ENCODE measurements at places on chromosomes 3 and 15.
A peak's percentile ranks its signal among the peaks of the same experiment; 100 is the strongest.

GRCh38 chr3:127750226-127751031 is 71.9 kb downstream of the MGLL start:
- peak; percentile 42 for DNase-seq

DNA sequence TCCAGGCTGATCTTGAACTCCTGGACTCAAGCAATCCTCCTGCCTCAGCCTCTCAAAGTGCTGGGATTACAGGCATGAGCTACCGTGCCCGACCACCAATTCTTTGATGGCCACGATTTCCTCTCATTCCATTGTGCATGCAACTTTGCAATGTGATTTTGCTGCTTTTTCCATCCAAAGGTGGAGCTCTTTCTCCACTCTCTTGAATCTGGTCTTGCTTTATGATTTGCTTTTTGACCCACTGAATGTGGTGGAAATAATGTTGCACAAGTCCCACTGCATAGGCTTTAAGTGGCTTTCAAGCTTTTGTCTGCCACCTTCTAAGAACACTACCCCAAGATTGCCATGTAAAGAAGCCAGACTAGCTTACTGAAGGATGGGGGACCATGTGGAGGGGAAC is 10.6 kb downstream of the RPS27L start:
- no peak for DNase-seq

- DNase-seq: no peak
Observed at GRCh38 chr3:126867190-126867862, 115.6 kb upstream of the PLXNA1 start.

DNA sequence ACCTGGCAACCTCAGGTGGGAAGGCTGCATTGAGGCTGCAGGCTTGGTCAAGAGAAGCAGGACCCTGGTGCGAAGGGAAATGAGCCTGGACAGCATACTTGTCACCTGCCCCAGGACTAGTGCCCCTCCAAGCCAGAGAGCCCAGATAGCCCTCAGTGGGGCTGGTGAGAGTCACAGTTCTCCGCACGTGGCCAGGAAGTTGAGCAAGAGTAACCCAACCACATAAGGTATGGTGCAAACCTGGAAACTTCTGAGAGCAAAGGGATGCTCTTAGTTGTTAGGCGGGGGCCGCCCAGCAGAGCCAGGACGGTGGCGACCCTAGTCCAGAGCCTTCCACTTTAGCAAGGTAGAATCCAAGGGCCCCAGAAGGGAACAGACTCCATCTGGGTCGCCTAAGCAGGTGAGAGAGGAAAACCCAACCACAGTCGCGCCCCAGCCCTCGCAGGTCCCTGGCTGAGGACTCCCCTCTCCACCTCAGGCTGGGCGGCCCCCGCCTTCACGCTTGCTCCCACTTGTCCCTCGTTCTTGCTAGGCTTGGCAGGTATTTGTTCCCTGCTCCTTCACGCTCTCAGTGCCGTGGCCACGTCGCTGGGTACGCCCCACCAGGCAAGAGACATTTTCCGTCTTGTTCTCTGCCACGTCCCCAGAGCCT is 1.1 kb upstream of the VPS18 start:
- no peak for DNase-seq

DNA sequence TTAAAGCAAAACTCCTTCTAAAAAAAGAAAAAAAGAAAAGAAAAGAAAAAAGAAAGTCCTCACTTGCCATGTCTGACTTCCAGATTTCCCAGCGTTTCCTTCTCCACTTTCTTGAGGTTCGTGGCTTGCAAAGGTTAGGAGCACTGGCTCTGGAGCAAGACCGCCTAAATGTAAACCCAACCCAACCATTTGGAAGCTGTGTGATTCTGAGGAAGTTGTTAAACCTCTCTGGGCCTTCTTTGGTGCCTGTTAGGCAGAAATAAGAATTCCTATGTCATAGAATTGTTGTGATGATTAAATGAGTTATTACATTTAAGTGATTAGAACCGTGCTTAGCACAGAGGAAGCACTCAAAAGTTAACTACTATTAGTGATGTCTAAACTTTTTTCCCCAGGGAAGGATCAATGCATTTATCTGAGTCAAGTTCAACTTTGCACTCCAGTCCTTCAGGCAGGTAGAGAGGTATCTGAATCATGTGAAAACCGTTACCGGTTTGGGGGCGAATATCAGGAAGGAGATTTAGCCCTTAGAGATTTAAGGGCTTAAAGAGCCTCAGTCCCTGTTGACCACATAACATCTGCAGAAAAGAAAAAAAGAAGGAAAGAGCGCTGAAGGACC is 78.3 kb upstream of the HES1 start:
- no peak for DNase-seq

- no peak for DNase-seq
Observed at GRCh38 chr15:84953136-84953535, 28.5 kb upstream of the PDE8A start.

DNA sequence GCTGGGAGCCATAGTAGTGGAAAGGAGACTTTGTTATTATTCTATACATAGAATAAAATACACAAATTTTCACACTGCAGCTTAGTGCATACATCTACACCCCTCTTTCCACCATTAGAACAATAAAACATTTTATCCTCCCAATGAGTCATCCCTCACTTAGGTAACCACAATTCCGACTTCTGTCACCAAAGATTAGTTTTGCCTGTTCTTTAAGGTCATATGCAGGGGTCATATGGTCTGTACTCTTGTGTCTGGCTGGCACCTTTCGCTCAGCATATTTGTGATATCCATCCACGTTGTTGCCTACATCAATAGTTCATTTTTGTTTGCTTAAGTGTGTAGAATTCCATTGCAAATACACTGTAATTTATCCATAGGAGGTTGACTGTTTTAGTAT is 399.4 kb downstream of the SHQ1 start:
- no peak for DNase-seq

- no peak for DNase-seq
Observed at GRCh38 chr15:51726302-51727073, 11.0 kb downstream of the LYSMD2 start.

DNA sequence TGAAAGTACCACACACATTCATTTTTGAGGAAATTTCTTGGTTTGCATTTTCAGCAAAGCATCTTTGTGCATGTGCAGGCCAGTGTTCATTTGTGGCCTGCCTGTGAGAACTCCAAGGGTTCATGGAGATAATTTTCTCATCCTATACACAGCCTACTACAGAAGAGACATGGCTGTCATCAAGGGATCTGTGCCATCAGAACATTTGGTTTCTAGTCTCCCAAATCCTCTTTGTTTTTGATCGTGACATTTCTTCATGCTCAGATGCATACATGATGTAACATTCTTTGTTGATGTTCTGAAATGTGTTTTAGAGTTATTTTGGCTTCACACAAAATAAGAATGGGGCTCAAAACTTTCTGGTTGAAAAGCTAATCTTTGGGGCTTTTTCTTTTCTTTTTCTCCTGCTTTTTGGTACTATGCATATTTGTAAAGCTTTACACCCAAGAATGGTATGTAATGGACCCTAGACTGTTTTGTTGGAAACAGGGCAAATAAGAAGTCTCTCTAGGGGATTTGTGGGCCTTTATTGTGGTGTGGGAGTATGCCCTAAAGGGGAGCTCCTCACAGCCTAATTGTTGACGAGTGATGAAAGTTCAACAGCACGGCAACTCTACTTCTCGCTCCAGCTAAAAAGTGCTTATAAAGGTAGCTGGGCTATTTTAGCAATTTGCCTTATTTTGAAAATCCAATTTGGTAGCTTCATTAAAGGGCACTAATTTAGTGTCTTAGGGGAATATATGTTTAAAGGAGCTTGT is 3.2 kb upstream of the ARPP21 start:
- DNase-seq: no peak

DNA sequence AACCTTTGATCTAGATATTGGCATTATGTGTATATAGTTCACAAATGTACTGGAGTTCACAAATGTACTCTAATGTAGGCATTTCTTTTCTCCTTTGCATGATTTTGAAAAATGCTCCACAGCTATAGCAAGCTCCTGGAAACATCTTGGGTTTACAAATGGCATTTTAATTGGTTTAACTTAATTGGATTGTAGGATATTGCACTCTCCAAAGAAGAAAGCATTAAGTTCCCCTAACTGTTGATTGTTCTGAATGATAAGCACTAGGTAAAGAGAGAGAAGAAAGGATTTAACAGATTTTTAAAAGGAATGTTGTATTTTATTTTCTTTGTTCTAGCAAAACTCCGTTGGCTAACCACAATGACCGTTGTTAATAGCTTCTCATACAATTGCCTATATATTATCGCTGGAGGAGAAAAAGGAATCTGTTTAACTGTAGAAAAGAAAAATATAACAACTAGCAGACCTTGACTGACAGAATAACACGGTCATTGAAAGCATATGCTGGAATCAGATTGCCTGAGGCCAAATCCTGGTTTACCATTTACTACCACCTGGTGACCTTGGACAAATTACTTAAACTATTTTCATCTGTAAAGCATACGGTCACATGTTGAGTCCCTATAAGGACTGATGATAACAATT is 170.8 kb downstream of the PEX5L start:
- DNase-seq: no peak

- DNase-seq: no peak
Observed at GRCh38 chr3:83968356-83968755, 990.4 kb upstream of the CADM2 start.

DNA sequence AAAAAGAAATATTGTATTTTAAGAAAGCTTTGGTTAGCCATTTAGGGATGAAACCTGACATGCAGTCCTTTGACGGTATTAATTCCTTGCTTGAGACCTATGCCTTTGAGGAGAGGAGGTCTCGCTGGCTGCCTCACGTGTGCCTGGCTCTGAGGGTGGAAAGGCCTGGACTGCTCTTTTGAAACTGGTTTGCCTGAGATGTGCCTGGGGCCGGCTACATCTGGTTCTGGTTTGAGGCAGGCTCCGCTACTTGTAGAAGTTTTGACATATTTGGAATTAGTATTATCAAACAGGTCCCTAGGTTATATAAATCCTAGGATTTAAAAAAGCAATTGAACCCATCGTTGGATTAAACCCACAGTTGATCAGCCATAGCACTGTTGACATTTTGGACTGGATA is 6.5 kb downstream of the NISCH start:
- DNase-seq: no peak

GRCh38 chr3:100833483-100833882 is 124.2 kb downstream of the TFG start:
- DNase-seq: no peak

DNA sequence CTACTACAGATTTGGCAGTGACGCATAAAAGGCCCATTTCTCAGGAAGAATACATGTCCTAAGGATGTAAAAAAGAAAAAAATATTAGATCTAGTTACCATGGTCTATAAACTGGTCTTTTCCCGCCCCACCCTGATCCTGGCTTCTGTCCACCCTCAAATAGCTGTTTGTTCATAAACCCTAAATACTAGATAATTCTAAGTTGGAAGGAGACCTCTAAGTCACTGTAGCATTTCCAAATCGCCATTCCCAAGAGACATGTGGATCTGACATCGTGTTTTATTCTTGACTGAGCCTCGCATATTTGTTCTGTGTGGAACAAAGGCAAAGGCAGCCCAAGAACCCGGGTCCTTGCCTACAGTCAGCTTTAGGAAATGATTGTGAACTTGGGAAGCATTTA is 49.0 kb downstream of the LMCD1 start:
- DNase-seq: no peak

- no peak for DNase-seq
Observed at GRCh38 chr3:105944721-105945120, 75.9 kb upstream of the CBLB start.

- DNase-seq: no peak
Observed at GRCh38 chr15:98304371-98304770, 343.9 kb downstream of the ARRDC4 start.

DNA sequence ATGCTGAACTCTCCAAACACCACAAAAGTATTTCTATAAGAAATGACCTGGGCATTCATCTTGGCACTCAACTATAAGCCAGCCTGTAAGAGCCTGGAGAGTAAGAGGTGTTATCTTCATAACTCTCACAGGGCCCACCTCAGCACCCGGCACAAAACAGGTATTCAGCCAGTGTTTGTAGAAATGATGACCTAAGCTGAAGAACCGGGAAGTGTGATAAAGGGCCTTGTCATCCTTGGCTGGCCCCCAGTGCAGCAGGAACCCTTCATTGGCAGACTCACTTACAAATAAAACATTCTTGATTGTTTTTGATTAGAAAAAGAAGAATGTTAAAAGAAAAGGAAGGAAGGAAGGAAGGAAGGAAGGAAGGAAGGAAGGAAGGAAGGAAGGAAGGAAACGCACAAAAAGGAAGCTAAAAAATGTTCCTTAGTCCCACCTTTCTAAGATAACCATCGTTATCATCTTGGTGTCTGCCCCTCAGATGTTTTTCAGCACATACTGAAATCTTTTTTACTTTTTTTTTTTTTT is 52.1 kb downstream of the DAPK2 start:
- DNase-seq: peak; percentile 44

GRCh38 chr3:105746231-105746996 is 122.4 kb downstream of the CBLB start:
- DNase-seq: no peak

GRCh38 chr3:78066287-78066686 is 1026.4 kb downstream of the ROBO2 start:
- no peak for DNase-seq

GRCh38 chr3:73622091-73622805 is 2.5 kb downstream of the PDZRN3 start:
- peak; percentile 56 for DNase-seq

DNA sequence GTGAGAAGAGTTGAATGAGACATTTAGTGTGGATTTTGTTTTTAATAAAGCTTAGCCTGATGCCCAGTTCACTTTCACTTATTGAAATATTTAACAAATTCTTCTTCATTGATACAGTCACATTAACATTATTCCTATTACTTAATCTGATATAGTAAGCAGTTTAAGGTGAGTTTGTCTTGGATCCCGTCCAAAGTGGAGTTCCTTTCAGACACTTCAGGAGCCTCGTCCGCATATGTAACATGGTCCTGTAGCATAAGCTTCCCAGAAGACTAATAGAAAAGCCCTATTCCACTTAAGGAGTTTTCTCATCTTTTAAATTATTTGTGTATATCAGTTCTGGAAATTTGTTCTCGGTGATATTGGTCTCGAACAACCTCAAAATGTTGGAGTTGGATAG is 39.7 kb upstream of the MLF1 start:
- no peak for DNase-seq

- no peak for DNase-seq
Observed at GRCh38 chr3:52095990-52096775, 39.8 kb upstream of the DUSP7 start.

DNA sequence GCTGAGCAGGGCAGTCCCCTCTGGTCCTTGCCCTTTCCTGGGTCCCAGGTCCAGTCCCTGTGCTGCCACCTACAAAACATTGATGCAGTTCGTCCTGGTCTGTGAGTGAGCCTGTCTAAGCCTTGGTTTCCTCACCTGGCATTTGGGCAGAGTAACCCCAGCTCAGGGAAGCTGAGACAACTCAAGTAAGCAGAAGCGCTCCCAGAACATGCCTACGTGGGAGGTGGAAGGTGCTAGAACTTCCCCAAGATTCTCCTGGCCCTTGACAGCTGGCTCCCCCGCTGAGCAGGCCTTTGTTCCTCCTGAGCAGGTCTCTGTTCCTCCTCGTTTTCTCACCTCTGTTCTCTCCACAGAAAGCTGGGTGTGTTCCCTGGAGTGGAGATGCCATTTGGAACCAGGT is 30.5 kb downstream of the PRR20G start:
- no peak for DNase-seq
